ENCODE measurements at places on chromosomes 11 and 22. TPM values are rescaled to one million over a fixed set of nuclear protein-coding genes. Genes with fewer than 3 reads are reported as not detected.
A peak's percentile ranks its signal among the peaks of the same experiment; 100 is the strongest.

The KRTAP5-10 gene
- 0.20 TPM for total RNA-seq

The SHISAL1 gene
- total RNA-seq = not detected

The SAA4 gene
- not detected for total RNA-seq

The PGA3 gene
- not detected for total RNA-seq

The SAA1 gene
- total RNA-seq = 8.6 TPM

The DMC1 gene
- total RNA-seq = 0.89 TPM

The P2RX6 gene
- total RNA-seq = 0.20 TPM

The GAB4 gene
- total RNA-seq = not detected

The CHADL gene
- 0.47 TPM for total RNA-seq

The OR2AT4 gene
- not detected for total RNA-seq

The ZFPL1 gene
- total RNA-seq = 35.3 TPM

- DNase-seq = peak; percentile 38
Measured at GRCh38 chr11:36672815-36673450, 74.9 kb upstream of the RAG2 start.

GRCh38 chr11:68115285-68115684 is 5.9 kb downstream of the CHKA start:
- no peak for DNase-seq

DNA sequence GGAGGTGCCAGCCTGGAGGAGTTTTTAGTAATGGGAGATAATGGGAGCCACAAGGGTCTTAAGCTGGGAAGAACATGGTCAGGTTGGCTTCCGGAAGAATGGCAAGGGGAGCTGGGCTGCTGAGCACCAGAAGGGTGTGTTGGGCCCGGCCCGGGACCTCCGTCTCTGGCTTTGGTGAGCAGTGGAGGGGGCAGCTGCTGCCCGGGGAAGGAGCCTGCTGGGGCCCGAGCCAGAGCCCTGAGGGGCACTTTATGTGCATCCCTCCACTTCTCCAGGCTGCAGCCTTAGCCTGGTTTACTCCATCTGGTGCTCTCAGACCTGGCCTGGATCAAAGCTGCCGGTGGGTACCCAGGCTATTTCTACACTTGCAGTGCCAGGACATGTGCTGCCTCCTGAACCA is 8.7 kb upstream of the NPAS4 start:
- DNase-seq = no peak

- no peak for DNase-seq
Measured at GRCh38 chr11:74330075-74330858, 18.8 kb upstream of the P4HA3 start.

DNA sequence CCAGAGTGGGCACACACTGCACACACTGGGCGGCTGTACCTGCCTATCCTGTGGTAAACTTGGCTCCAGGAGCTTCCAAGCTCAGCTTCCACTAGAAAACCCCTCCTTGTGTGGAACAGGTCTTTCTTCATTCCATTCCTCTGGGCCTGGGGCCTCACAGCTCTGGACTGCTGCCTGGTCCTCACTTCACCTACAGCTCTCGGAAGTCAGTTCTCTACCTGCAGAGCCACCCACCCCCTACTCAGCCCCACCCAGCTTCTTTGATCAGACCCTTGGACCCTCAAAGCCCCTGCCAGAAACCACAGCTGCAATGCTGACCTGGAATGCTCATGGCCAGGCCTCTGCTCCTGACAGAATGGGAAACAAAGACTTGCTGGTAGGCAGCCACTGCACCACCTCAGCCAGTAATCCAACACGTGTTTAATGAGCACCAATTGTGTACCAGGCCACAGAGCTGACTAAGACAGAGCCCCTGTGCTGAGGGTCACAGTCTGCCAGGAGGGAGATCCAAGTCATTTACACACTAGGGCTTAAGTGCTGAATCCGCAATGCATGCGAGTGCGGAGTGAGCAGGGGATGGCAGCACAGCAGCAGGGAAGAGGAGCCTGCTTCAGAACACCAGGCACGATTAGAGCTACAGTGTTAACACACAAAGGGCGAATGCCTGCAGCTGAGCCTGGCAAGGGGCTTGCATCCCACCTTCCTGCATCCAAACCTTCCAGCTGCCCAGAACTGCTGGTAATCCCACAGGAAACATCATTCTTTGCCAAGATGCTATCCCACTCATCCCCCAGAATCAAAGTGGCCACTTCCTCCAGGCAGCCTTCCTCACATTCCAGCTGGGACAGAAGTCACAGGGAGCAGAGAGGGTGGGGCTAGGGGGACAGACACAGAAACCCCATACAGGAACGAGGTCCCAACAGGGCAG is 4.6 kb downstream of the GNB1L start:
- peak; percentile 46 for DNase-seq

DNA sequence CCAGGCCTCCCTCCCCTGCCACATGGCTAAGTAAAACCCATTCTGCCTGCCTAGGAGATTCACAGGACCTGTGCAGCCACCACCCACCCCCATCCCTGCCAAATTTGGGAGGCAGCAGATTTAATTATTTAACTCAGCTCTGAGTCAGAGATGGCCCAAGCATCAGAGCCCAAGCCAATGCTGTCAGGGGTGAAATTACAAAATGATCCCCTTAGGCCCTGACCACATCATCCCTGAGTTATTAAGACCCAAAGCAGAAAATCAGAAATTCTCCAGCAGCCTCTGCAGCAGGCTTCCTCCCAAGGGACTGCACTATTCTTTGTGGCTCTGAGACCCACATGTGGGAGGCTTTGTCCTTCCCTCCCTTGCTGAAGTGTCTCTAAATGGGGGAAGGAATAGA is 52.8 kb upstream of the RRAS2 start:
- no peak for DNase-seq

DNA sequence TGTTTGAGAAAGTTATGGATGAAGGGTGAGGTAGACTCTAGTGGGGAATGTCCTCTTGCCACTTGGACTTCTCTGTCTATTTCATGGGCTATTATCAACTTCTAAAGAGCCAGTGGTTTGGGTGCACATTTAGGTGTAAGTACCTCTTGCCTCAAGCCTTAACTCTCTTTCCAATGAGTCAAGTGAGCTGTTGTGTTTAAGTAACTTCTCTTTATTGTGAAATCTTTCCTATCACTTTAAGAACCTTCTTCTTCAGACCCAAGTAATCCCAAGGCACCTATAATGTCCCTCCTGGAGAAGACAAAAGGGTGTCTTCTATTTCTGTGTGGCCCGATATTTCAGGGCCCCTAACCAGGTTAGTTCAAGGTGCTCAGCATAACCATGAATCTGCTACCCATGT is 90.5 kb upstream of the VPREB1 start:
- no peak for DNase-seq

GRCh38 chr11:61587951-61588727 is 7.3 kb upstream of the SYT7 start:
- DNase-seq = peak; percentile 46

DNA sequence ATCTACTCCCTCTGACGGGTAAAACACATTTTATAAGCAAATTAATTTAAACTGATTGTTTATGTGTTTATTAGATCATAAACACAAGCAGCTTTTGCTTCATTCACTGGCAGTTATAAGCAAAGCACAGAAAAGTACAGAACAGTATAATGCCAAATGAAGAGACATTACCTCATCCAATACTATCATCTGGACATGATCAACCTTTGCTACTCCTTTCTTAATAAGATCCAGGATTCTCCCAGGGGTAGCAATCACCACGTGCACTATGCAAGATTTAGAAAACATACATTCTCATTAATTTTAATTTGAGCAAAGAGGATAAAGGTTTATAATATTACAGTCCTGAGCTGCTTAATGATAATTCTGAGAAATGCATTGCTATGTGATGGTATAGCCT is 27.9 kb downstream of the DDX6 start:
- DNase-seq = no peak

GRCh38 chr11:72338741-72339140 is 94.8 kb upstream of the PHOX2A start:
- no peak for DNase-seq

- no peak for DNase-seq
Measured at GRCh38 chr11:40885250-40885954, 574.0 kb downstream of the LRRC4C start.

DNA sequence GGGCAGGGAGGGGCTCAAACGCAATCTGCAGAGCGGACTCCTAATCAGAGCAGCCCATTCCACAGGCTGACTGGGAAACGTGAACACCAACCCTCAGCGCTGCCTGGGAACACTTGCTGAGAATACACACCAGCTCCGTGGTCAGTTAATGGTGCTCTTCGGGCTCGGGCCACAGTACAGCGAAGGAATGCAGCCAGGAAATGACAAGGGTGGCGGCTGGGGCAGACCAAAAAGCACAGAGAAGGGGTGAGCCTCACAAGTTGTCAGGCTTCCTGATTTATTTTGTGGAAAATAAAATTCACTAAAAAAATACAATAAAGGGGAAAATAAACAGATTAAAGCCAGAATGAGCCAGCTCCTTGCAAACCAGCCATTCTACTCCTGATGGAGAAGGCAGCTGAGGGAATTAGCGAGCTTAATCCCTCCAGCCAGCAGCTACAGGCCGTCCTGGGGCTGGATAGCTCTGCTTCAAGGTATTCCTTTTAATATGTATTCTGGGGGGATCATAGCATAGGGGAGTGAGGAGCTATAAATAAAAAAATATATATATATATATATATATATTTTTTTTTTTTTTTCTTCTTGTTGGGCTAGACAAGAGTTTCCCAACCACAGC is 165.5 kb upstream of the NTM start:
- no peak for DNase-seq

DNA sequence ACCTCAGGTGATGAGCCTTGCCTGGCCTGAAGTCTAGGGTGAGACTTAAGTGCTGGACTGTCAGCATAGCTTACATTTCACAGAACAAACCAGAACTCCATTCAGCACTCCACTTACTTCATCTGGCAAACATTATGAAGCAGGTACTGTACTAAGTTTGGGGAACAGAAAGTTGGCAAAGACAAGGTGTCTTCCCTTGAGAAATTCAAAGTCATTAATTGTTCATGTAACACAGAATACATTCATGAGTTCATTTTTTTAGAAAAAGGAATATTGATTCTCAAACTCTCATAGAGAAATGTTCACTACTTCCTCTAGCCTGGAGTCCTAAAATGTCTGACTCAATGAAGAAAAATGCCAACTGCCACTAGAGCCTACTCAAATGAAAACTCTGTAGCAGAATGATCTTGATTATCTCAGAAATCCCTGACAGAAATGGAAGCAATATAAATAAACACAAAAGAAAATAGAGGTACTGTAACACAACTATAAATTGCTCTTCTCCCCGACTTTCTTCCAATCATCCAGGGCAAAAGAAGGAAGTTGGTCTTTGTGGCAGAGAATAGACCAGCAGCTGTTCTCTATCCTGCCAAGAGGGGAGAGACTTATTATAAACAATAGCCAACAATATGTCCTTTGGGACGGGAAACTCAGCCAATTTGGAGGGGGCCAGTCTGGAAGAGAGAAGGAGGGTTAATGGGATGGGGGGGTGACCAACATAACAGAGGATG is 129.2 kb upstream of the MTMR2 start:
- DNase-seq = no peak

GRCh38 chr11:1449490-1450243 is 36.9 kb downstream of the MOB2 start:
- DNase-seq = no peak

GRCh38 chr11:98455500-98456307 is 565.0 kb upstream of the CNTN5 start:
- no peak for DNase-seq

DNA sequence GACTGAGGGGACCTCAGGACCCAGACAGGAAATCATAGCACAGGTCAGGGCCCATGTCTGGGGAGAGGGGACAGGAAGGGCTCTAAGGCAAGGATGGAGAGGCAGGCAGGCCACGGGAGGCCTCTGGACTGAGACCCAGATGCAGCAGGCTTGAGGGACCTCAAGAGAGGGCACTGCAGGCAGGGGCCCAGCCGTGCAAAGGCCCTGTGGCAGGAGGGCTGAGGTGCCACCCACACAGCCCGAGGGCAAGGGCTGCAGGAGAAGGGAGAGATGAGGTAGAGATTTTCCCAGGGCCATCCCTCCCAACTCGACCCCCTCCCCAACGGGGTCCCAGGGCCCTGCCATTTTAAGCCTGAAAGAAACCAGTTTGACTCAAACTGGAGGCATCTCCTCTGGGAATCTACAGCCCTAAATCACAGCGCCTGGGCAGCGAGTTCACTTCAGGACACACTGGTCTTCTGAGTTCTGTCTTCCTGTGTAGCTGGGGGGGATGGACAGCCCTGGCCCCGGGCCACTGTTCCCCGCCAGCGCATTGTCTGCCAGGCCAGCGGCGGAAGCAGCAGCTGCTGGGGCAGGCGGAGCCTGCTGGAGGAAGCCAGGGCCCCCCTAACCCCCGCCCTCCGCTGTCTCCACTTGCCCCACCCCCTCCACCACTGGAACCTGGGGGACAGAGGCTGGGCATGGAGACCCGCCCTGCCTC is 20.3 kb upstream of the WNT7B start:
- DNase-seq = no peak

DNA sequence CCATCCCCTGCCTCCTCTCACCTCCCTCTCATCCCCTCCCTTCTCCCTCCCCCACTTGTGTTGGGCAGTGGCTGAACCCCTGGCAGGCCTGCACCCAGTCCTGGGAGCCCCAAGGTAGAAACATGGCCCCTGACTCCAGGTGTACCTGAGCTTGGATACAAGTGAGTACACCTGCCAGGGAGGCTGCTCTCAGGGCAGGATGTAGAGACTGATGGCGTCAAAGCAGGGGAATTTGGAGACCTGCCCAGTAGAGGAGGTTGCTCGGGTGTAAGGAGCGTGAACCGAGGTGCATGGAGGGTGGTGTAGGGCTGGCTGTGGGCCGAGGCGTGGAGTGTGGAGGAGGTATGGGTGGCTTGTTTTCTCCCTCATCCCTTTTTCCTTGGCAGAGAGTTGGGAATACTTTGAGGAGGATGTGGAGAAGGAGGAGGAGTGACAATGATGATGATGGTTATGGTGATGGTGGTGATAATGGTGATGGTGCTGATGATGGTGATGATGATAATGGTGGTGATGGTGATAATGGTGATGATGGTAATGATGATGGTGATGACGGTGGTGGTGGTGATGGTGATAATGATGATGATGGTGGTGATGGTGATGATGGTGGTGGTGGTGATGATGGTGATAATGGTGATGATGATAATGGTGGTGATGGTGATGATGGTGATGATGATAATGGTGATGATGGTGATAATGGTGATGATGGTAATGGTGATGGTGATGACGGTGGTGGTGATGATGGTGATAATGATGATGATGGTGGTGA is 12.3 kb downstream of the MRGPRG start:
- no peak for DNase-seq

- peak; percentile 79 for DNase-seq
Measured at GRCh38 chr11:76700177-76701100, 29.9 kb upstream of the LRRC32 start.

DNA sequence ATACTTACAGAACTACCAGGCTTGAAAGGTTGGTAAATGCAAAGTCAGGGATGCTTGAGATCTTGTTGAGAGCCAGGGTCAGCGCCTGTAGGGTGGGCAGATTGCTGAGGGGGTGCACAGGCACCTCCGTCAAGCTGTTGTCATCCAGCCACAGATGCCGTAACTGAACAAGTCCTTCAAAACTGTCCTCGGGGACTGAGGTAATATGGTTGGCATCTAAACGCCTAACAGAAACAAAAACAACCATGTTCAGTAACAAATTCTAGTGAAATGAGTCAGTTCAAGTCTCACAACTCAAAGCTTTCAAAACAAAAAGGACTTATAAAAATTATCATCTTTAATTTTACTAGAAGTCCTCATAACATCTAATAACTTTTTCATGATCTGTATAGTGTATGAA is 22.2 kb upstream of the CCDC34 start:
- DNase-seq = no peak
